ENCODE measurements at places on chromosomes 16 and 17. TPM values are rescaled to one million over a fixed set of nuclear protein-coding genes. Genes with fewer than 3 reads are reported as not detected.

DNA sequence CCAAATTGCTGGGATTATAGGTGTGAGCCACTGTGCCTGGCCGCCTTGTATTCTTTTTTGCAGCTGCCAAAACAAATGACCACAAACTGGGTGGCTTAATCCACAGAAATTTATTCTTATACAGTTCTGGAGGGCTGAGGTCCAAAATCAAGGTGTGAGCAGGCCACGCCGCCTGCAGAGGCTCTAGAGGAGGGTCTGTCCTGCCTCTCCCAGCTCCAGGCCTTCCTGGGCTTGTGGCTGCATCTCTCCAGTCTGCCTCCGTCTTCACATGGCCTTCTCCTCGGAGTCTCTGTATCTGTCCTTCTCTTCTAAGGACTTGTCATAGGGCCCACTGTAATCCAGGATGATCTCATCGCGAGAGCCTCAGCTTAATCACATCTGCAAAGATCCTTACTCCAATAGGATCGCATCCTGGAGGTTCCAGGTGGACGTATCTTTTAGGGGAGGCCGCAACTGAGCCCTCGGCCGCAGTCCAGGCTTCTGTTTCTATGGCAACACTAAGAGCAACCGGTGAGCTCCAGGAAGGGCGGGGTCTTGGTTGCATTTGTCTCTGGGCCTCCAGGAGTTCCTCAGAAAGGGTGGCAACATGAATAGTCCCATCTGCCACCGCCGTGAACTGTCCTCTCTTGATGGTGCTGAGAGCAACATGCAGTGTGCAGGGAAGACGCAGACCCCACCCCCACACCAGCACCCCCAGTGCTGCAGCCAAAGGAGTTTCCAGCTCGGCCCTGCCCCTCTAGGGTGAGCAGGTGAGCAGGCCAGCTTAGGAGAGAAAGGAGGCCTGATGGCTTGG is 29.5 kb upstream of the CREBBP start:
- peak; percentile 11 for DNase-seq

- DNase-seq, result no peak
Observed at GRCh38 chr17:20307326-20307910, 159.9 kb downstream of the LGALS9B start.

GRCh38 chr17:17532991-17533390 is 36.8 kb upstream of the RASD1 start:
- no peak for DNase-seq

DNA sequence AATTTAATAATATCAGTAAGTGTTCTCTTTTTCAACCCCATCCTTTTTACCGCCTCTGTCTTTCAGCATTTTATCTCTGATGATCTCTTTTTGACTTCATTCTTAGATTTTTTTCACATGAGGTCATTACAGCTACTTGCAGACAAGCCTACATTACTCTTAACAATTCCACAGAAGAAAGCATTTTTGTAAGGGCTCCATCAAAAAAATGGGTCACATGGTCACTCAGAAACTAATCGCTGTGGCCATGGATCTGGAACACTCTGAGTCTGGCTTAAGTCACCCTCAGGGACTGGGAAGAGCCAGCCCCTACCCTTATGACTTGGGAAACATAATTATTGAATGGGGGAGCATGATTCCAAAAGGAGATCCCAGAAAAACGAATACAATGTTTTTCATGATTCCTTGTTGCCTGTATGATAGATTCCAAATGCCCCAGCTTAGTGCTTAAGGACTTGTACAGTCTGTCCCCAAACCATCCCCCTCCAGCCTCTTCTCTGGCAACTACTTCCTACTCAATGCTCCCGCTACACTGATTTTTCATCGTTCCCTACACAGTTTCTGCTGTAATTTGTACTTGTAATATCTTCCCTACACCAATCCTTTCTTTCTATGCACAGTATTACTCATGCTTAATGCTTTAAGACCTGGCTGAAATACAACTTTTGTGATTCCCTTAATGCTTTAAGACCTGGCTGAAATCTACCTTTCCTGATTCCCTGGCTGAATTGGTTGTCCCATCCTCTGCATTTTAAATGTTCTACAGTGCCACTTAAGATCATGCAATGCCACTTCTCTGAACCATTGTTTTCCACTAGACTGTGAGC is 457.8 kb downstream of the HS3ST4 start:
- DNase-seq, result no peak

GRCh38 chr17:71985111-71986039 is 135.4 kb upstream of the SOX9 start:
- DNase-seq, result no peak

GRCh38 chr17:77476931-77477805 is 336.4 kb downstream of the SEC14L1 start:
- peak; percentile 99 for DNase-seq

GRCh38 chr16:3904875-3905274 is 24.4 kb upstream of the CREBBP start:
- DNase-seq, result no peak

DNA sequence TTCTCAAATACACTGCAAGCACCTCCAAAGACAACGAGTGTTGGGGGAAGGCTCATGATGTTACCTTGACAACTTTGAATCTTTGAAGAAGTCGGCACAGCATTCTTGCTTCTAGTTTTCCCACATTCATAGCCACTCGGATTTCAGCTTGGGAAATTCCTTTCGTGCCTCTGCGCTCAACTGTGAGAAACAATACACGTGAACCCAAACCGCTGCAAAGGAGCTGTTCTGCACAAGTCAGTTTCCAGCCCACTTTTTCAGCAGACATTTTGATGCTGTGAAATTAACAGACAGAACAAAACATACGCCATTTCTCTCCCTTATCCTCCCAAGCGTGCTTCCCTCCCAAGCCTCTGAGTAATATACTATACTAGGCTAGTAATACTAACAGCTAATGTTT is 41.2 kb downstream of the GTF3C1 start:
- no peak for DNase-seq

DNA sequence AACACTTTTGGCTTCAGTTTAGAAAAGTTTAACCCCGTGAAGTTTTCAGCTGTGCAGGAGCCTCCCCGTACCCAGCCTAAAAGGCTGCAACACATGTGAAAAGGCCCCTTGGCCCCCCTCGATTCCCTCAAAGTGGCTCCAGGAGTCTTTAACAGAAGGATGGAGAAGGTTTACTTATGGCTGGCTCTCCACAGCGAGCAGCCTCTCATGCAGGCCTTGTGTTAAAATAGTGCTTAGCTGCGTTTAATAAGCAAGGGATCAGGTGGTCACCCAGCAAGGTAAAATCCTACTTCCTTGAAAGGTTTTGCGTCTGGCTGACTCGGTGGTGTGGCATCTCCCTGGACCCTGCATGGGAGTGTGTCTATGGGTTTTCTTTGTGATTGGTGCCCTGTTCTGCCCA is 8.4 kb upstream of the CYLD start:
- no peak for DNase-seq

DNA sequence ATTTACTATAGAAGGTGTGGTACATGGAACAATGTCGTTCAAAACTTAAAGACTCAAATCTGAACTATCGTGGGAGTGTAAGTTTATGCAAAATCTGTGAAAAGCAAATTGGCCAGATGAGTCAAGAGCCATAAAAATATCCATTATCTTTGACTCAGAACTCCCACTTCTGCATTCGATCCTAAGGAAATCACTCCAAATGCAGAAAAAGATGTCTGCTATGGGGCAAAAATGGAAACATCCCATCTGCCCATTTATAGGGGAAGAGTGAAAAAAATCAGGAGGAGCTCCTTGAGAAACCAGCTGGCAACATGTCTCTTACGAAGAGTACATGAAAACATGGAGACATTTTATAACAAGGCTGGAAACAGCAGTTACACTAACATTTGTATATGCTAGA is 43.6 kb upstream of the CCDC182 start:
- no peak for DNase-seq

GRCh38 chr17:60529806-60530205 is 3.8 kb upstream of the APPBP2 start:
- DNase-seq, result no peak

DNA sequence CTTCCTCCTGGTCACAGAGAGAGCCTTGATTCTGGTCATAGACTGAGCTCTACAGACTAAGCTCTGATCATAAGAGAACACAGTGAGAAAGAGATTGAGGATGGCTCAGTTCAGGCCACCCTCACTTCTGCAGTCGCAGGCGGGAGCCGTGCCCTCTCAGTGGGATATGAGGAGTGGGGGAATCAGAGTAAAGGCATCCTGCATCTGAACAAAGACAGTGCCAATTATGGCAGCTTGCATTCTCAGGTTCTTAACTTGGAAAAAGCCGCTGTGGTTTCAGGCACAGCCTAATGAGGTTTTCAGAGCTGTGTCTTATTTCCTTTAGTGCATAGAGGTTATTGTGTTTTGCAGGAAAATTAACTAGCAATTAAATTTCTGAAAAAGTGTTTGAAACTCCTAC is 134.4 kb upstream of the NLRP1 start:
- DNase-seq, result no peak

DNA sequence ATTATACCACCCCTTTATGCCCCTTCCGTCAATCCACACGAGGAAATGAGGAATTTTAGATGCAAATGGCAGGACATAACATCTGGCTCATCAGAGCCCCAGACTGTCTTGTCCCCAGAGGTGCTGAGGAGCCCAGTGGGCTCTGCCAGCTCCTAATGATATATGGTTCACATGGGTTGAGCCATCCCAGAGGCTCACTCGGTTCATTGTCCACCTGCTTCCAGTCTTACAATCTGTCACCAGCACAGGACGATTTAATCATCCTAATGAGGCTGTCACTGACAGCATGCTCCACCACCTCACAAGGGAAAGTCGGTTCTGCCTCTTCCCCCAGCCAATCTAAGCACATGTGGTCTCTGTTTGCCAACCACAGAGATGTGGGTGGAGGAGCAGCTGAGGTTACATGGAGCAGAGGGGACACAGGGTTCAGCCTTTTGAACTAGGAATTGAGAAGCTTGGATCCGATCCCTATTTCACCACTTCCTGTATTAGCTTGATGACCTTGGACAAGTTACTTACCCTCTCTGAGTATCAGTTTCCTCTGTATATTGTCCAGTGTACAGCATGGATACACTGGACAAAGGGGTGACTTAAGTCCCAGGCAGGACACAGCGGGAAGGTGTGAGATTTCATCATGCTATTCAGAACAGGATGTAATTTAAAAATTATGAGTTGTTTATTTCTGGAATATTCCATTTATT is 27.0 kb upstream of the DHX8 start:
- DNase-seq, result no peak

DNA sequence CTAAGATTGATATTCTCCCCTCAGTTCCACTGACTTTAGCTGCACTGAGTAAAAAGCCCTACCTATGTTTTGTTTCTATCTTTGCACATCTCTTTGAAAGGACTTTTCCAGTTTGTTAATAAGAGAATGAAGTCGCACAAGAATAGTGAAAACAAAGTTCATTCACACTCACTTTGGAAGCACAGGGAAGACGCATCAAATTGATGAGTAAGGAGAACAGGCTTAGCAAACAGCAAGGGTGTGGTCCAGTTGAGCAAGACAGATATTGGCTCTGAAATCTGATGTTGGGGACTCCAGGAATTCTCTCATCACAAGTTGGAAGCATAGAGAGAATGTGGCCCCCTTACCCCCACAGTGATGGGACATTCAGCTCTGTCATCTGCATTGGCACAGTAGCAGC is 221.3 kb downstream of the CDH11 start:
- DNase-seq, result peak; percentile 64

GRCh38 chr16:57245472-57246113 is 534 bp downstream of the ARL2BP start:
- peak; percentile 55 for DNase-seq

Gene PTGES3L
- not detected for total RNA-seq

Gene TNFSF13
- not detected for total RNA-seq

Gene RNF112
- total RNA-seq, result 7.8 TPM

Gene CDH11
- total RNA-seq, result 931 TPM

Gene PAQR4
- 11.3 TPM for total RNA-seq

Gene TNP2
- total RNA-seq, result not detected

Gene EFCAB5
- not detected for total RNA-seq

Gene KIFC3
- total RNA-seq, result 65.3 TPM

Gene COX6A2
- not detected for total RNA-seq

Gene DOK4
- total RNA-seq, result 51.6 TPM

Gene SP6
- total RNA-seq, result not detected

Gene DNAAF8
- 0.25 TPM for total RNA-seq
